Kidney capillary endothelial cell (primary cell): ENCODE measurements at places on chromosomes 12 and 14.
A peak's percentile ranks its signal among the peaks of the same experiment; 100 is the strongest.

GRCh38 chr12:12736759-12737676 is 19.9 kb downstream of the CDKN1B start:
- DNase-seq = peak; percentile 57

DNA sequence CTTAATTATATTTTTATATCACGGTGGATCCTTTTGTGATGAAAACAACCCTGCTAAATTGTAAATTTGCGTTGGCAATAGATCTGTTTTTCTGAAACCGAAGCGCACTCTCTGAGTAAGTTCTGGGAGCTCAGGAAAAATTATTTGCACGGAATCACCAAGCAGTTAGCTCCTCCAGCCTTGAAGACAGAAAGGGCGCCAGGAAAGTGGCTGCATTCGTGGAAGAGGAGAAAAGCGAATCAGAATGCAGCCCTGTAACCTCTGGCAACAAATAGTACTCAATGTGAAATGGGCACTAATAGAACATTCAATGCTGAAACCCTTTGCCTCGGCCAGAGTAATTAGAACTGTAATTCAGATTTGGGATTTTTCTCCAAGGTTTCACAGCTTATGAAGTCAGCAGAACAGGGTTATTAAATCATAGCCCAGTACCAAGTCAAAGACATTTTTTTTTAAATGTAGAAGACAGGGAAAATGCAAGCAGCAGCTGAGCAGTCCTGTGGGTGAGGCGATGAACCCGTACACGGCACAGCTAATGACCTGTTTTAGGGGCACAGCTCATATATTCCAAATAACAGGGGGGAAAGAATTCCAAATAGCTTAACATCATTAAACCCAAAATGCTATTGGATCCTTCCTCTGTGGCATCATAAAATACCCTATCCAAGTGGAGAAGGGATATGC is 251.4 kb downstream of the EGLN3 start:
- DNase-seq = no peak

DNA sequence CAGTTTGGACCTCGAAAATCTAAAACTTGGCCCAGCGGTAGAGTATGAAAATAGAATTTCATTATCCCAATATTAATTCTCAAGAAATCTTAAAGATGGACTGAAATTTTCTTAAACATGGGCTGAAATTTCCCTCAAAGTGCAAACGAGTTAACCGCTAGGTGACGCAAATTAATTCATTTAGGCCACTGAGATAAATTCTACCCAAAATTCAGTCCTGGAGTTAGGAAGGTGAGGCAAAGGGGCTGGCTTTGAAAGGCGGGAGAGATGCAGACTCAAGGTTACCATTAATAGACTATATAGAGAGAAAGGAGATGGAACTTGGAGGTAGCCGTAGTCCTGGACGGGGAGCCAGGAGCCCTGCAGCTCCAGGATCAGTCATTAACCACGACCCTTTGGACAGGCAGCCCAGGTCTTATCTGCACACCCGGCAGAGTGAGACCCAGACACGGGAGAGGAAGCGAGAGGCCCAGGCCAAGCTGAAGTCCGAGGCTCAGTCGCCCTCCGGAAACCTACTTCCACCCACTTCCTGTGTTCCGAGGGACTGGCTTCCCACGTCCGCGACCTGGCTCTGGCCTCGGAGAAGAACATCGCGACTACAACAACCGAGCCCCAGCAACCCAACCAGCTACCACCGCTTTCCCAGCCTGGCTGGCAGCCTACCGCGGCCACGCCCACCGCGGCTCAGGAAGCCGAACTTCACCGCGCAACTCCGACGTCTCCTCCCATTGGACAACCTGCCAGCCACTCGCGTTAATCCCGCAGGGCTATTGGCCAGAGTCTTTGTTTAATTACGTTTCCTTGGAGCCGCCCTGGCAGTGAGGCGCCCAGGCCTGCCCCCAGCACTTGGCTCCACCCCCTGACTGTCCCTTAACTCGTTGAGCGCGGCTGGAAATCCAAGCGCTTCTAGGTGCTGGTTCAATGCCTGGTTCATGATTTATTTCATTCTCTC is at the start of gene EFCAB11:
Gene EFCAB11, minus strand, starts transcription at position 661 of the 952 bp plus-strand sequence. Its CDS starts 70 bp downstream, at position 591.
- peak; percentile 99 for DNase-seq

DNA sequence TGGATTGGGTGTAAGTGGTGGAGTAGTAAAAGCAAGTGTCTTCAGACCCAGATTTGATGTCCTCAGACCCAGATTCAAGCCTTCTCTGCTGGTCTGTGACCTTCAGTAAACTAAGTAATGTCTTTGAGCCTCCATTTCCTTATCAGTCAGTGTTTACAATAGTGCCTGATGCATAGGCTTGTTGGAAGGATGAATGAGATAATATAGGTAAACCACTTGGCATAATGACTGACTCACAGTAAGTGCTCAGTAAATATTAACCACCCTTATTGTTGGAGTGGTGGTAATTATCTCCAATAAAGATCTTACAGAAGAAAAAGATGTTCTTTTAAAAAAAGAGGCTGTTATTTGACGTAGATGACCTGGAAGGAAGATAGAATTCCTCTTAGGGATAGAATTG is 86.2 kb downstream of the IGF1 start:
- DNase-seq = no peak

GRCh38 chr12:31272607-31273225 is 53.2 kb downstream of the SINHCAF start:
- DNase-seq = no peak

GRCh38 chr12:42756841-42757623 is 167.5 kb upstream of the PRICKLE1 start:
- DNase-seq = no peak

GRCh38 chr12:128903236-128903635 is 50.0 kb downstream of the GLT1D1 start:
- DNase-seq = no peak

DNA sequence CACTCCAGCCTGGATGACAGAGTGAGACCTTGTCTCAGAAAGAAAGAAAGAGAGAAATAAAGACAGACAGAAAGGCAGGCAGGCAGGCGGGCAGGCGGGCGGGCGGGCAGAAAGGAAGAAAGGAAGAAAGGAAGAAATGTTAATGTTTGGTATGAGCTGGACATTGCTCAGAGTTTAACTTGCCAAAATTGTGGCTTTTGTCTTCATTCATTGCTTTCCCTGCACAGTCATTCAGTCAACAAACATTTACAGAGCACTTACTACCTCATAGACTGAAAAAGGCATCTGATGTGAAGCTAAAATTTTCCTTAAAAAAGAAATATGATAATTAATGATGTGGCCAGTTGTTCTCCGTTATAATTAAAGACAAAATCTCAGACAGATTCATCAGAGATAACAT is 247.1 kb downstream of the SPTSSA start:
- no peak for DNase-seq

DNA sequence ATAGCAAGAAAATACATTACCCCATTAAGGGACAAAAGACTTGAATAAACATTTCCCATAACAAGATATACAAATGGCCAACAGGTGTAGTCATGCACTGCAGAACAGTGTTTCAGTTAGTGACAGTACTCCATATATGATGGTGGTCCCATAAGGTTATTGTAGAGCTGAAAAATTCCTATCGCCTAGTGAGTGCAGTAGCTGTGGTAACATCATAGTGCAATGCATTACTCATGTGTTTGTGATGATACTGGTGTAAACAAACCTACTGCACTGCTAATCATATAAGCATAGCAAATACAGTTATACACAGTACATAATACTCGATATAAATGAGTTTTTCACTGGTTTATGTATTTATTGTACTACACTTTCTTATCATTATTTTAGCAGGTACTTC is 168.7 kb downstream of the C12orf75 start:
- no peak for DNase-seq

DNA sequence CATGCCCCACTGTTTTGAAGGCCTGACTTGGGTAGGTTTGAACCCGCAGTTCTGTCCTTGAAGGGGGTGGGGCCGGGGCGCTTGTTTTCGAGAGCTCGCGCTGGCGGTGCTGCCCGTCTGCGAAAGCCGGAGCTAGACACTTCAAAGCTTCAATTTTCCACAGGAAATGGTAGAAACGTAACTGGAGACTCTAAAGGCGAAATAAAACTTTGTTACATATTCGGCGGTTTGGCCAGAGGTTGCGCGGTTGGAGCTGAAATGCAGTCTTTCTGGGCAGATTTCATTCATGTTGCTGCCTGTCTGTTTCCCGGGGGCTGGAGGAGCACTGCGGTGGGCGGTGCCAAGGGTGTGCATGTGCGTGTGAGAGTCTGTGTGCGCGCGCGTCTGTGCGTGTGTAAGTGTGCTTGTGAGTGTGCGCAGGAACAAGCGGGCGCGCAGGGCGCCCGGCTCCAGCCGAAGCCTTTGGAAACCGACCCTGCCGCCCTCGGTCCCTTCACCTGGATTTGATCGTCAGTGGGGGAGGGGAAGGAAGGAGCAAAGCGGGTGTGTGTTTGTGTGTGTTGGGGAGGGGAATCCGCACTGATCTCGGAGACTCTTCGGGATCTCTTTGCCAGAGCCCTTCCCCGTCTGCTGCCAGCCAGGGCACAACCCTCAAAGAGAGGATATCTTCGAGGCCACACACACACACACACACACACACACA is 227.7 kb upstream of the CRY1 start:
- no peak for DNase-seq

DNA sequence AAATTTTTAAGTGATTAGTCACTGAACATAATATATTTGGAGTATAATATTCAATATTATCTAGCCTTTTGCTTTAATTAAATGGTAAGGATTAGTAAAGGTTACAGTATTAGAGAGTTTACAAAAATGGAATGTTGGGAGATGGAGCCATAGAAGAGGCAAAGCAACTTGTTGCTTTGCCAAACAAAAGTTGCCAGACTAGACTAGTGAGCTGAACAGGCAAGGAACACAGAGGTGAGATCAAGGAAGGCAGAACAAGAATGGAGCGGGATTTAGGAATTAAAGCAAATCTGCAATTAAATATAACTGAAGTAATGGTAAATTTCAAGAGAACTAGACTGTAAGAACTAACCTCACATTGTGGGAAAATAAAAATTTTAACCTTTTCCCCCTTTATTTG is 5.1 kb downstream of the ARF6 start:
- no peak for DNase-seq

DNA sequence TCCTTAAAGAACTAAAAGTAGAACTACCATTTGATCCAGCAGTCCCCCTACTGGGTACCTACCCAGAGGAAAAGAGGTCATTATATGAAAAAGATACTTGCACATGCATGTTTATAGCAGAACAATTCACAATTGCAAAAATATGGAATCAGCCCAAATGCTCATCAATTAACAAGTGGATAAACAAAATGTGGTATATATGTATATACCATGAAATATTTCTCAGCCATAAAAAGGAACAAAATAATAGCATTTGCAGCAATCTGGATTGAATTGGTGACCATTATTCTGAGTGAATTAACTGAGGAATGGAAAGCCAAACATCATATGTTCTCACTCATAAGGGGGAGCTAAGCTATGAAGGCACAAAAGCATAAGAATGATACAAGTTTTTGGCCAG is 64.7 kb upstream of the KRAS start:
- DNase-seq = no peak

- no peak for DNase-seq
Measured at GRCh38 chr12:28766398-28766797, 382.7 kb upstream of the FAR2 start.

GRCh38 chr12:131055596-131056233 is 102.0 kb downstream of the ADGRD1 start:
- DNase-seq = no peak

DNA sequence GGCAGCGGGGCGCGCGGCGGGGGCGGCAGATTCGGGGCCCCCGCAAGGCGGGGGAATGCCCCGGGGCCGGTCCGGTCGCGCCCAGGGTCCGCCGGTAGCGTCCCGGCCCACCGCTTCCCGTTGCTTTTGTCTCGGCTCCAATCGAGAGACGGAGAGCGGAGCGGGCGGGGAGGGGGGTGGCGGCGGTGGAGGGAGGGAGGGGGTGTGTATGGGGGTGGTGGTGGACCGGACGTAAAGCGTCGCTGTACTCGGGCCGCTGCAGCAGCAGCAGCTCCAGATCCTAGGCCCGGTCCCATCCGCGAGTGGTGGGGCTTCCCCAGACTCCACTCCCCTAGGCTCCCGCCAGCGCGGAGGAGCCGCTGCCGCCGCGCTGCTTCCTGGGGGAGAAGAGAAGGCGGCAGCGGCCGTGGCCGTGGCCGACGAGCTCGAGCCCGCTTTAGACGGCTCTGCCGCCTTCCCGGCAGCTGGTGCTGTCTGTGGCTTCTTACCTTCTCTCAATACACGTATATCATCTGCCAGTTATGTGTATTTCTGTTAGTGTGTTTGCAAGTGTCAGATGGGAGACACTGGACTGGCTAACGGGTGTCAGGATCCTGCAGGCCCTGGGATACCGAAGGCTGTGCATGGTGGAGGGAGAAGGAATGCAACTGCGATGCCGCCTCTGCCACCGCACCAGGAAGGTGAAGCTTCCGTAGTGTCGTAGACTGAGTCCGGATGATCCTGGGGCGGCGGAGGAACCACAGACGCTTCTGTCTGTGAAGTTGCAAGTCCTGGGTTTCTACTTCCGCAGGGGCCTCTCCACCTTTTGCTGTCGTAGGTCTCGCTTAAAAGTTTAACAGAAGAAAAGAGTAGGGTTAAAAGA is 508 bp downstream of the CNOT2 start:
- DNase-seq = no peak

GRCh38 chr14:64387232-64387781 is 846 bp upstream of the MTHFD1 start:
- DNase-seq = peak; percentile 23

DNA sequence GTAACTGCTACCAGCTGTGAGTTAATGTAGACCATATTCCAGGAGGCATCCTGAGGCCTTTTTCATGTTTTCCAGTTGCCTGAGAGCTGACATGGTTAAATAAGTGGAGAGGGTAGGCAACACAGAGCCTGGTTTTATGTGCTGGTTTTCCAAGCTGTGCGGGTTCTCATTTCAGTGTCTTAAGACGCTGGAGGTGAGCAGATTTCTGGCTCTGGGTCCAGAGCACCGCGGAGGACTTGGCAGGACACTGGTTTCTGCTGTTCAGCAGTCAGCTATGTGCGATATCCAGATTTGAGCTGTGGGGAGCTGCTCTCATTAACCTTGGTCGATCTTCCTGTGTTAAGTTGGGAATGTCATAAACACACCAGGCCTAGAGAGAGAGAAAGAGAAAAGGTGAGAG is 680.8 kb downstream of the BCL11B start:
- DNase-seq = no peak

- no peak for DNase-seq
Measured at GRCh38 chr12:75507086-75507485, 4.3 kb downstream of the KRR1 start.

DNA sequence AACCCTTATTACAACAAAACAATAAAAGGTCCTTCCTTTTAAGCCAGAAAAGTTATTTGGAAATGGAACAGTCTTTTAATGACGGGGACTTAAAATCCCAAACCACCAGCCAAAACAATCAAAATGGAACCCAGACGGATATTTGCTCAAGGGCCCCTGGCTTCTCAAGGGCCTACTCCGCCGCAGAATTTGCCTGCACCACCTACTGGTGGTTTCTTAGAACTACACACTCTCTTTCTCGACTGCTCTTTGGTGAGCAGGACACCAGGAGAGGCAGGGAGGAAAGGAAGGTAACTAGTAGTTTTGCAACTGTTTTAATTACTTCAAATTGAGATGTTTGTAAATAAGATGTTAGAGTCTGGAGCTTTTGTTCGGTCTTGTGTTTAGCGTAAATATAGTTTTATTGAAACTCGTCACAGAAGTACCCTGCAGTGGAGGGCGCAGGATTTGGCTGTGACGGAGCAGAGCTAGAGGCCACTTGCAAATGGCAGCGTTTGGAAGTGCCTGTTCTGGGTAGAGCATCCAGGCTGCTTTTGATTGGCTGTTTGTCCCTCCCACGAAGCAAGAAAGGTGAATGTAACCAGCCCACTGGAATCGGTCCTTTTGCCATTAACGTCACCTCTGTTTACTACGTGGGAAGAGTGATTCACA is 238.5 kb downstream of the CACNA1C start:
- peak; percentile 34 for DNase-seq
